ENCODE measurements at places on chromosomes 16 and 17.

- DNase-seq = no peak
Measured at GRCh38 chr16:52456368-52456767, 90.6 kb downstream of the TOX3 start.

DNA sequence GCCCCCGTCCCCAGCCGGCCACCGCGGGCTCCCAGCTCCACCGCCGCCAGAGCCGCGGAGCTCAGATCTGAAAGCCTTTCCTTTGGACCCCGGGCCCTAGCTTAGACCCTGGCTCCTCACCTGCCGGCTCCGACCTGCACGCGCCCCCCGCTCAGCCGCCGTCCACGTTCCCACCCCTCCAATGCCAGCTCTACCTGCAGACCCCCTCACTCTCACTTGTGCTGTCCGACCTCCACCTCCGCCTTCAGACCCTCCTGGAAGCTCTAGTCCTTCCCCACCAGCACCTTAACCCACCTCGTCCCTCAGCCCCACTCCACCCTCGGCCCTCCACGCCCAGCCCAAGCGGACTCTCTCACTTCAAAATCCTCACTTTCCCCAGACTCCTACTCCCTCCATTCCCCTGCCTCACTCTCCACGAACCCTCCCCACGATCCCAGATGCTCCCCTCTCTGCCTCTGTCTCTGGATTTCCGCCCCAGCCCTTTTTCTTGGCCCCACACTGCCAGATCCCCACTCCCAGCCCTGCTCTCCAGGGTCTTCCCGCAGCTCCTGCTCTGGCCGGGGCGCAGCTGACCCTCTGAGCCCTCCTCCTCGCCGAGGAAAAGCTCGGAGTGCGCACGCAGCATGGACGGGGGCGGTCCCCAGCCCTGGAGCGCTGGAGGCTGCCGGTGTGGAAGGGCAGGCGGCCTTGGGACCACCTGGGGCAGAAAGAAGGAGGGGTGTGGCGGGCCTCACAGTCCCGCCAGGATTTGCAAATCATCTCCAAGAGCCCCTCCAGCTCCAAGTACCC lies at the start of gene TMEM114:
TSS of gene TMEM114 (minus strand) at position 612 of the 789 bp plus-strand sequence. CDS start 673 bp downstream, outside the sequence.
- no peak for DNase-seq

GRCh38 chr17:28196636-28197035 lies 122.4 kb upstream of the TMEM97 start:
- no peak for DNase-seq

- DNase-seq = no peak
Measured at GRCh38 chr16:65318590-65319257, 196.9 kb upstream of the CDH11 start.

DNA sequence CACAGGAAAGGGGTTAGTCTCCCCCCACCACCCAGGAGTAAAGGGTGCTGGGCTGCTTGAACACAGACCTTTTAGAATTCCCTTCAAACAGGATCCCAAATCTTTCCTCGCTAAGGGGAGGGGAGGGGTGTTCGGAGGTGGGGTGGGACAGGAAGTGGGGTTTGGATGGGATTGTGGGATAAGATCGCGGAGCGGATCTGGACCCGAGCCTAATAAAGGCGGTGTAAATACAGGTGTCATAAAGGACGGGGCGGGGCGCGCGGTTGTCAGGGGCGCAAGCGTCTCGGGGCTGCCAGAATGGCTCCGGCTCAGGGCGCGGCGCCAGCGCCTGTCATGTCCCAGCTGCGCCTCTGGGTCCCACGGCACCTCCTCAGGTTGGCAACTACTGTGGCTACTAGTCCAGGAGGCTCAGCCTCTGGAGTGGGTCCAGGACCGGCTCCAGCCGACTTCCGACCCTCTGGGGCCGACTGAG lies 59.8 kb upstream of the FBXO47 start:
- DNase-seq = no peak

- DNase-seq = no peak
Measured at GRCh38 chr17:1639549-1640180, 5.9 kb downstream of the SCARF1 start.

DNA sequence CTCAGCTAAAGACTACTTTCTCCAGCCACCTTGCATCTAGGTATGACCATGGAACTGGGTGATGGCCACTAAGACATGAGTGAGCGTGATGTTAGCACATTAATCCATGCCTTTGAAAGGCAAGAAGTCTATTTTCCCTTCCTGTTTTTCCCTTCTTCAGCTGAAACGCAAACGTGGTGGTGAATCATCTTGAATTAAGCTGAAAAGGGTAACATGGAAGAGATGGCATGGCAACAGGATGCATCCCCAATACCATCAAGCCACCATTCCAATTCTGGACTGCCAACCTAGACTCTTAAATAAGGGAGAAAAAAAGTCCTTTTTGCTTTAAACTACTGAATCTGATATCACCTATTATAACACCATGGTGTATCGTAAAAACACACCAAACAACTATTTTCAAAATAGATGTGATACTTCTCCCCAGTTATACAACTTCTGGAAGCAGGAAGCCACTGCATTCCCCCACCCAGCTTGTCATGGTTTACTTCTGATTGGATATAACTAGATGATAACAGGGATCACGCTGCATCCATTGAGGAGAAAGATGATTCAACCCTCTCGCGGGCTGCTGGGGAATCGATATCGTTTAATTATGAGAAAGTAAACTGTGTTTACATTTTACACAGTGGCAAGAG lies 368.6 kb downstream of the CDH13 start:
- no peak for DNase-seq

- DNase-seq = no peak
Measured at GRCh38 chr17:81165246-81166032, at the start of gene PVALEF. TSS of gene PVALEF (plus strand) at chr17:81165507. CDS start at chr17:81181227, 15,720 bp downstream.

DNA sequence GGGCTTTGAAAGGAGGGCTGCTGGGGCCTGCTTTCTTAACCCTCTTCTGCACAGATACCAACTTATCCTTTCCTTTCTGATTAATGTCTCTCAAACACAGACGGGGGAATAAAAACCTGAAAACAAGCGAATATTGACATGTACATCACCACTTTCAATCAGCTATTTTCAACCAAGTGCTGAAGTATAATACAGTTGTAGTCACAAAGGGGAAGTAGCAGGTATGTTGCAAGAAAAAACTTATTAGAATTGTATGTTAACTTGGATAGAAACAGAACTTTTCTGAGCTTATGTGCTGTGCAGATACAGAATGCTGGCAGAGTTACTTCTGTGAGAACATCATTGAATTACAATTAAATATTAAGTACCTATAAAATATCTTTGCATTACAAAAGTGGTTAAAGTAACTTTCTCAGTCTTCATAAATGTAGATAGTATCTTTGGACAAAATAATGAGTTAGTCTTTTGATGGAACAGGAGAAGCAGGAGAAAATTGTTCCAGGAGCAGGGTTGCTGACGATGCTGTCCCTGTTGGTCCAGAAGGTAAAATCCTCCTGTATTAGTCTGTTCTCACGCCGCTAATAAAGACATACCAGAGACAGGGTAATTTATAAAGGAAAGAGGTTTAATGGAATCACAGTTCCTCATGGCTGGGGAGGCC lies 59.5 kb downstream of the RPTOR start:
- no peak for DNase-seq

GRCh38 chr16:82007189-82007588 lies 4.1 kb downstream of the SDR42E1 start:
- DNase-seq = no peak
